ENCODE measurements at places on chromosomes 11 and 22. TPM values are rescaled to one million over a fixed set of nuclear protein-coding genes. Genes with fewer than 3 reads are reported as not detected.

Gene C11orf54
- total RNA-seq: 16.3 TPM

GRCh38 chr11:132972565-132972964, 559.7 kb downstream of the OPCML start:
- H3K4me1 ChIP-seq: no peaks in the 10 kb centered on the region
- no peak overlapping the region for H3K4me3 ChIP-seq
- peaks cover 7% of the 10 kb centered on the region for H3K27me3 ChIP-seq

Gene P4HA3
- not detected for total RNA-seq

DNA sequence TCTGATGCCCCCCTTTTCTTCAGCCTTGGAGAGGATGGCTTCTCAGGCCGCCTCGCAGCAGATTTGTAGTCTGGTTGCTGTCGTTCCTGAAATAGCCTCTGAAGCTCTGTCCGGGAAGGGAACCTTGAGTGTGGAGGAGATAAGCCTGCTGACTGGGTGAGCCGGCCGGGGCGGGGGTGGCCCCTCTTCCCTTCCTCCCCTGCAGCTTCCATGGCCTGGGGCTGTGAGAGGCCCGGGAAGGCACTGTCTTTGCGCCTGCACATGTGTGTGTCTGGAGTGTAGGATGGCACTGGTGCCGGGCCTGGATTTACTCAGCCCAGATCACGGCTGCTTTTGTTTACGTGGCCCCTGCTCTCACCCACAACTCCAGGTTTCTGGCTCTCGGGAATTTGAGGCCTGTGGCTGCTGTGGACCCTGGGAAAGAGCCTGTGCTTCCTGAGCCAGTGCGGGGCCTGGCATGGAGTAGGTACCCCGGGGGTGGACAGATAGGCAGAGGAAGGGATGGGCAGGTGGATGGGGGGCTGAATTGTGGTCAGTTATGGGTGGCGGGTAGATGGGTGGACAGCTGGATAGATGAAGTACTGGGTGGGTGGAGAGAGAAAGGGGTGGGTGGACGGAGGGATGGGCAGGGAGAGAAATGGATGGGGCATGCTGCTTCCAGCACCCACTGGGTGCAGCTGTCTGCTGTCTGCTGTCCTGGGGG, 16.6 kb downstream of the KCNQ1 start:
- no peaks in the 10 kb centered on the region for H3K27me3 ChIP-seq
- DNase-seq: no peak
- H3K27ac ChIP-seq: no peak overlapping the region
- no peaks in the 10 kb centered on the region for H3K36me3 ChIP-seq
- no peak overlapping the region for H3K4me3 ChIP-seq
- H3K4me1 ChIP-seq: peaks cover 40% of the 10 kb centered on the region

DNA sequence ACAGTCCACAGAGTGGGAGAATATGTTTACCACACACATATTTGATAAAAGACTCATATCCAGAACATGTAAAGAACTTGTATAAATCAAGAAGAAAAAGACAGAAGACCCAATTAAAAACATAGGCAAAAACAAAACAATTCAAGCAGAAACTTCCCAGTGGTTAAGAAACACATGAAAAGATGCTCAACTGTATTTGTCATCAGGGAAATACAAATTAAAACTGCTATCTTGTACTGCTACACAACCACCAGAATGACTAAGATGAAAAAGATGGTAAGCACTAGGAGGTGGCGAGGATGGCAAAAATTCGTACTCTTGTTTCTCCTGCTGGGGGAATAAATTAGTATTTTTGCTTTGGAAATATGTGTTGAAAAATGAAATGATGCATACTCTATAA, 192.3 kb upstream of the C11orf87 start:
- no peak for DNase-seq
- H3K4me1 ChIP-seq: no peaks in the 10 kb centered on the region
- H3K27ac ChIP-seq: no peak overlapping the region
- no peaks in the 10 kb centered on the region for H3K36me3 ChIP-seq
- no peaks in the 10 kb centered on the region for H3K27me3 ChIP-seq

DNA sequence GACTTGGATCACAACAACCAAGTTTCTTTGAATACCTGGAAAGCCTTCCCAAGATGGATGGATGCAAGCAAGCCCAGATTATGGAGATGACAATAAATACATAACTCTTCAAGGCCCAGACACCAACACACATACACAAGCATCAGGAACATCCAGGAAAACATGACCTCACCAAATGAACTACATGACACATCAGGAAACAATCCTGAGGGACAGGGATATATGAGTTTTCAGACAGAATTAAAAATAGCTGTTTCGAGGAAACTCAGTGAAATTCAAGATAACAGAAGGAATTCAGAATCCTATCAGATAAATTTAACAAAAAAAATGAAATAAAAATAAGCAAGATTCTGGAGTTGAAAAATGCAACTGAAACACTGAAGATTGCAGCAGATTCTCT, 659.4 kb downstream of the METTL15 start:
- H3K36me3 ChIP-seq: no peaks in the 10 kb centered on the region
- no peaks in the 10 kb centered on the region for H3K27me3 ChIP-seq
- no peak overlapping the region for H3K27ac ChIP-seq
- no peaks in the 10 kb centered on the region for H3K4me1 ChIP-seq

DNA sequence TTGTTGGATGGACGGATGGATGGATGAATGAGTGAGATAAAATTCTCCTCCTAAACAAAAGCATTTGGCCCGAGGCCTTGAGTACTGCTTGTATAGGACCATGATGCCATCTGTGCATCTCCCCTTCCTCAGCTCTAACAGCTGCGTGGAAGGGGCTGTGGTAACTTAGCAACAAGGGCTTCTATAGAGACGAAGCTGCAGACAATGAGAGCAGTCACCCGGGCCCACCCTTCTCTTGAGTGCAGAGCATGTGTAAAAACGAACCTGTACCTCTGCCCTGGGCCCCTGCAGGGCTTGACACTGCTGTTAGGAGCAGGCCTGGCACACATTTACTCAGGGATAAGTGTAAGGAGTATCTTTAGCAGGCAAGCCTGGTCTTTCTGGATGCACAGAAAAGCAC, 391.5 kb downstream of the CADM1 start:
- no peak for DNase-seq
- H3K36me3 ChIP-seq: no peaks in the 10 kb centered on the region
- peaks cover 9% of the 10 kb centered on the region for H3K27me3 ChIP-seq

Gene C11orf71
- 7.6 TPM for total RNA-seq

Gene NXPE4
- total RNA-seq: not detected

DNA sequence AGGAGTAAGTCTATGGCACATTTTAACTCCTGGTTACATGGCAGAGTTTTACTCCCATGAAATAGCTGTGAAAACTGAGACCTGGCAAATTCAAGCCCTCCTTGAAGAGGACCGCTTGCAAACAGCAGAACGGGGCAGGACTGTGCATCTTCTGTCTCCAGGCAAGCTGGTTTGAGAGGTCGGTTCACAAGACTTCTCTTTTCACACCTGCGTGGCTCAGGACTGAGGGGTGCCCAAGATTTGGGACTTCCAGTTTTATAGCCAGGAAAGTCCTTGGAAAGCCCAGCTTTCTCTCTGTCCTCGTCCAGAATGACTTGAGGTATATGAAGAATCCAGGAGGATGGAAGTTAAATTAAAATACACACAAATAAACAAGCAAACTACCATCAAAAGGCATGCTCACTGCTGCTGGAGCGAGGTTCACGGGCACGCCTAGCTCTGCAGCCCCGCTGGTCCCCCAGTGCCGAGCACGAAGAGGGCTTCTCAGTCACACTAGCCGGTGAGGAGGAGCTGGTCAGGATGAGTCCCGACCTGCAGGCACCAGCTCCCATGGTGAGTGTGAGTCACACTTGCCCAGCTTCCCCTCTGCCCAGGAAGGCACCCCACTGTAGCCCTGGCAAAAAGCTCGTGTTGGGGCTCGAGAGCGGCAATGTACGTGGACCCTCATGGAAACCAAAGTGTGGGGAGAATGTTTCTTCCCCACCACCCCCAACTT, 1382.4 kb downstream of the BRD1 start:
- no peaks in the 10 kb centered on the region for H3K36me3 ChIP-seq
- no peak overlapping the region for H3K27ac ChIP-seq

DNA sequence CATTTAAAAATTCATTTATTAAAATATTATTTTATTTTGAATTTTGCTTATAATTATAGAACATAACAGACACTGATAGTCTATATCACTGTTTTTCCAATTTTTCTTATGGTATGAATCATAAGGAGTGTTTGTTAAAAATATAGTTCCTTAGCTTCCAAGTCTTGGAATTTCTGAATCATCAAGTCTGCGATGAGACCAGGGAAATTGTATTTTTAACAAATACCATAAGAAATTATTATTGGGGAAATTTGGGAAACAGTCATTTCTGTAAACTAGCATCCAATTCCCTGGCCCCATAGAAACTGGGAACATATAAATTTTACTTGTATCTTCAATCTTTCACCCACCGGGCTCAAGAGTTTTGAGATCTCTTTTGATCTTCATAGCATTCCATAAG, 38.0 kb upstream of the PICALM start:
- no peak for DNase-seq
- H3K4me3 ChIP-seq: no peak overlapping the region
- no peak overlapping the region for H3K27ac ChIP-seq
- peaks cover 2% of the 10 kb centered on the region for H3K36me3 ChIP-seq
- H3K27me3 ChIP-seq: peaks cover 2% of the 10 kb centered on the region

Gene TIGD3
- total RNA-seq: 0.62 TPM

DNA sequence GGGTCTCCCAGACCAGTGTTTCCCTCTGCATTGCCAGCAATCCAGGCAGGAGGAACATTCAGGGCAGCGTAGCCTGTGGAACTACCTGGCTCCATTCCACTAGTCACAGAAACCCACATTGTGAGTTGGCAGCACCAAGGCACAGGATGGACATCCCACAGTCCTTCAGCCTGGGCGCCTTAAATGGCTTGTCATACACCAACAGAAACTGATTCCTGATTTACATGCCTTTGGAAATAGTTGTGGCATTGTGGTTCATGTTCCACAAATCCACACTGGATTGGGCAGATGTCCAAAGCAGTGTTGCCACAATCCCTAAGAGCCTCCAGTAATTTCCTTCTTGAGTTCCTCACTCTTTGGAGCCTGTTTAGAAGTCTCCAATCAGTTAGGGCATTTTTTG, 225.6 kb downstream of the BLID start:
- no peak for DNase-seq
- H3K36me3 ChIP-seq: no peaks in the 10 kb centered on the region
- no peaks in the 10 kb centered on the region for H3K4me1 ChIP-seq

DNA sequence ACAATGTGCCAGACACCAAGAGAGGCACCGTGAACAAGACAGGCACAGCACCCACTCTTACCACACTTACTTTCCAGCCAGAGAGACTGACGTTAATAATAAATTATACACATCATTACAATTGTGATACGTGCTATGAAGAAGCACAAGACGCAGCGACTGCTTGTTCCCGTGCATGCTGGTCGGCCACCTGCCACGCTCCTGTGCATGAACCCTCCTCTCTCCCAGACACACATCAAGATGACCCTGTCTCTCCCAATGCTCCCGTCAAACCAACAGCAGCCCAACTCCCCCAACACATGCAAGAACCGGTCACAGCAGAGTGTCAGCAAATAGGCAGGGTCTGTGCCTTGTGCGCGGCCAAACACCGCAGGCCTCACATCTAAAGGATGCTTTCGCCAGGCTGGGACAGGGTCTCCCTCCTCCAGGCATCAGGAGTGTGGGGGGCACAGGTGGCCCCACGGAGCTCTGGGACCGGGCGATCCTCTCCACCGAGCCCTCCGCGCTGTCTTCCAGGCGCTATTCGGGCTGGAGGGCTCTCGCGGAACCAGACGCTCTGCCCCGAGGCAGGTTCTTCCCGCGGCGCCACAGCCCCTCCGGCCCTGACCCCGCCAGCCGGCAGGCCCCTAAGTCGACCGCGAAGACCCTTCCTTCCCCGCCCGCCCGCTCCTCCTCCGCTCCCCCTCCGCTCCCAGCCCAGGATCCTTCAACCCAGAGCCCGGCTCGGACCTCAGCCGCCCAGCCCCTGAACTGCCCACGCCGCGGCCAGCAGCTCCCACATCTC, 533 bp downstream of the SERGEF start:
- peaks cover 39% of the 10 kb centered on the region for H3K4me1 ChIP-seq
- H3K27me3 ChIP-seq: no peaks in the 10 kb centered on the region
- H3K27ac ChIP-seq: peak overlapping the region; percentile 65
- peak; percentile 25 for DNase-seq

GRCh38 chr11:12086271-12087074, 23.9 kb upstream of the MICAL2 start:
- H3K36me3 ChIP-seq: no peaks in the 10 kb centered on the region
- peaks cover 41% of the 10 kb centered on the region for H3K4me1 ChIP-seq
- no peak overlapping the region for H3K4me3 ChIP-seq
- no peak for DNase-seq
- H3K27ac ChIP-seq: no peak overlapping the region
- H3K27me3 ChIP-seq: no peaks in the 10 kb centered on the region

- H3K27ac ChIP-seq: no peak overlapping the region
- no peaks in the 10 kb centered on the region for H3K27me3 ChIP-seq
- H3K36me3 ChIP-seq: no peaks in the 10 kb centered on the region
These were observed 509.5 kb downstream of the KCNA4 start for GRCh38 chr11:29507376-29507775.

GRCh38 chr11:118621071-118621783, 13.8 kb downstream of the PHLDB1 start:
- no peak overlapping the region for H3K27ac ChIP-seq
- DNase-seq: peak; percentile 45
- H3K36me3 ChIP-seq: no peaks in the 10 kb centered on the region
- H3K4me1 ChIP-seq: peaks cover 14% of the 10 kb centered on the region
- H3K4me3 ChIP-seq: peak overlapping the region; percentile 68

Gene TEX12
- total RNA-seq: not detected

- no peak overlapping the region for H3K27ac ChIP-seq
- H3K36me3 ChIP-seq: no peaks in the 10 kb centered on the region
- peaks cover 7% of the 10 kb centered on the region for H3K4me1 ChIP-seq
These were observed 525 bp downstream of the MAPK8IP2 start for GRCh38 chr22:50600967-50601668.

DNA sequence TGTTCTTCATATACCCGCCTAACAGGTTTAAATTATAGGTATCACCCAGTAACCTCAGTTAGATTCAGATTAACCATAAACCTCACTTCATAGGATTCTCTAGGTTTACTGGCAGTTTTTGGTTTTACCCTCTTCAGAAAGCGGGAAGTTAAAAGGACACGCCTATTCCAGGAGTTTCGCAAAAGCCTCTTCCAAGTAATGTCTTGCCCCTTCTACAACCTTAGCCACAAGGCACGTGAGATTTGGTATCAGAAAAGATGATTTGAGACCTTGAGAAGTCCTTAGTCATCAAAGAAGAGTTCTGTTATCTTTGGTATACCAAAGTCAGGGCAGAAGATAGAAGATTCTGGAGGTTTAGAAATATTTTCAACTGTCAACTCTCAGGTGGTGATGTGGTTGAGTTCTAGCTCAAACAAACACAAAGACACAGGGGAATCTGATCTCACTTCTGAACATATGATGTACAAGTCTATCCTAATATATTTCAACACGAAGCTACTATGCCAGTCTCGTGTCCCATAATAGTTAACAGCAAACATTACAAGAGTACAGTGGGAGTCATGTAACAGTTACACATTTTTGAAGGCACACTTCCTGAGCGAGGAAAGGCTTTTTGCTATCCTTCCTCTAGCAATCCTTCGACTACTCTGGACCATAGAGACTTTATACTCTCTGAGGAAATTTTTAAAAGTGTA, 103.5 kb downstream of the USP35 start:
- H3K36me3 ChIP-seq: peaks cover 4% of the 10 kb centered on the region
- no peaks in the 10 kb centered on the region for H3K27me3 ChIP-seq
- peak overlapping the region; percentile 78 for H3K27ac ChIP-seq
- H3K4me3 ChIP-seq: no peak overlapping the region
